ELF-1 (cell line): ENCODE measurements at places on chromosomes 2 and 18.

DNA sequence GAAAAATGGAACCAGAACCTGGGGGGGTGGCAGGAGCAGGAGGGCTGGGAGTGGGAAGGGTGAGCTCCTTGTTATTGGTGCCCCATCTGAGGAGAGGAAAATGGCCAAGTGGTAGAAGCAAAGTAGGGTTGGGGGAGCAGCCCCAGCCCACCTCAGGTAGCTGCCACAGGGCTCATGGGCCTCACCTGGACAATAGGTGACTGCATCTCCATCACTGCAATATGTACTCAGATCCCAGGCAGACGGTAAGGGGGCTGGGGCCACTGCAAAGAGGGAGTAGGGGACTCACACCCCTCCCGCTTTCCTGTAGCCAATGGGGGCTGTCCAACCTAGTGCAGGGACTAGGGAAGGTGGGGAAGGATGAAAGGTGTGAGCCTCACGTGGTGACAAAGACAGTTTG lies 4.2 kb downstream of the C2orf81 start:
- no peak for DNase-seq

DNA sequence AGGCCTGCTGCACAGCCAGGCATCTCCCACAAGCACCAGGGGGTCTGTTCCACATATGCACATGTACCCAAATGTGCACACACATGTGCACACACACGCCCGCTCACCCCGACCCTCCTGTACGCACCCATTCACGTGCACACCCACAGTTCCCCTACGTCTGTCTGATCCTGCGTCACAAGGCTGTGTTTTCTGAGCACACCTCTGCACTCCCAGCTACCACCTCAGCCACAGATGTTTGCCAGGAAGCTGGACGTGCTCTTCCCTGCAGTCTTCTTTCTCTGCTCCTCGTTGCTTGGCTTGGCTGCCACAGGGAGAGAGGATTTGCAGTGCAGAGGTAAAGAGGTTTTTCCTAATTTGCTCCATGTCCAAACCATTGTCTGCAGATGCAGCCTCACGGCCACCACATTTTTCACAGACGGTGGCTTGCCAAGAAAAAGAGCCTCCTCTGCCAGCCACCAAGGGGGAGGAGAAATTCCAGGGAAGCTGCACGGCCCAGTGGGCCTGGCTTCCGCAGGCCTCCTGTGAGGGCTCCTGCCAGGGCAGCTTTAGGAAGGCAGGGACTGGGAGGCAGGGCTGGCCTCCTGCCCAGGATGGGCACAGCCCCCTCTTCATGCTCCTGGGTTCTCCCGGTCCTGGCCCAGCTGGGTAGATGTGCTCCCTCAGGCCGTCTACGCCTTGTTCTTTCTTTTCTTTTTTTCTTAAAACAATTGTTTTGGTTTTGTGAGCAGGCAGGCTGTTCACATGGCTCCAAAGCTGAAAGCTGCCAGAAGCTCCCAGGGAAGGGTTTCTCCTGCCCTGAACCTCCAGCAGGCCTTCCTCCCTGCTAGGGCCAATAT lies 29.3 kb upstream of the HS6ST1 start:
- DNase-seq: no peak

- no peak for DNase-seq
These were observed 47.0 kb downstream of the RRM2 start for GRCh38 chr2:10169581-10169980.

GRCh38 chr2:100148883-100149282 lies 6.5 kb upstream of the AFF3 start:
- DNase-seq: no peak

- DNase-seq: no peak
These were observed 9.8 kb upstream of the CPS1 start for GRCh38 chr2:210546424-210547208.

- peak; percentile 27 for DNase-seq
These were observed 66.5 kb downstream of the ABI2 start for GRCh38 chr2:203394519-203395227.

GRCh38 chr2:120429586-120430500 lies 83.9 kb downstream of the INHBB start:
- DNase-seq: peak; percentile 60

DNA sequence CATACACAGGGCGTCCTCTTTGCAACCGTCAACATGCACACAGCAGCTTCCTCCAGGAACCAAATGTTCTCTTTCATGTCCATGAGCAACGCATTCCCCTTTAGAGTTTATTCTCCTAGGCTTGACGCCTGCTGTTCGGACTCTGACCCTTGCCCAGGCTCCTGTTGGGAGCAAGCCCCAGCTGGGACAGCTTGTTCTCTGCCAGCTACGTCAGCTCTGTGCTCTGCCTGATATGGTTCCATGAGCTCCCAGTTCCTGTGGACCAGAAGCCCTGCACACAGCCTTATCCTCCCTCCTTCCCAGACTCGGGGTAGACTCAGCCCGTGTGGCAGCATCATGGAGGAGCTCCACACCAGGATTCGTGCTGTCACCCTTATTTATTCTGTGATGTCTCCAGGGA lies 253.1 kb upstream of the PXDN start:
- DNase-seq: no peak

DNA sequence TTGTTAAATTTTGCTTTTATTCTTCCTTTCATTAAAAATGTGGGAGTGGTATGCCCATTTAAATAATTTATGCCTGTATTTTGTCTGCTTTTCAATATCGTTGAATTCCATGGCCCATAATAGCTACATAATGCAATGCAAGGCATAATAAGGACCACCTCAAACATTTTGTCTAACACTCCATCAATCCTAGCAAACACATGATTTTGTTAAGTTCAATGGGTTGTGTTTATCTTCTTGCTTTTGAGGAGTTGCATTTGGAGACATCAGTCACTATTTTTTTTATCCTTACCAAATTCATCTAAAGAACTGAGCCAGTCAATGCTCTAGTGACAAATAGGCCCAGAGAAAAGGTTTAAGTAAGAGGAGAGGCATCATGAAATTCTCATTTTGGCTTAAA lies 145.5 kb downstream of the ZNF385B start:
- DNase-seq: no peak

GRCh38 chr18:41075212-41075611 lies 879.8 kb upstream of the PIK3C3 start:
- DNase-seq: peak; percentile 4

- DNase-seq: no peak
These were observed 302.4 kb upstream of the NT5C1B start for GRCh38 chr2:18891600-18892345.

DNA sequence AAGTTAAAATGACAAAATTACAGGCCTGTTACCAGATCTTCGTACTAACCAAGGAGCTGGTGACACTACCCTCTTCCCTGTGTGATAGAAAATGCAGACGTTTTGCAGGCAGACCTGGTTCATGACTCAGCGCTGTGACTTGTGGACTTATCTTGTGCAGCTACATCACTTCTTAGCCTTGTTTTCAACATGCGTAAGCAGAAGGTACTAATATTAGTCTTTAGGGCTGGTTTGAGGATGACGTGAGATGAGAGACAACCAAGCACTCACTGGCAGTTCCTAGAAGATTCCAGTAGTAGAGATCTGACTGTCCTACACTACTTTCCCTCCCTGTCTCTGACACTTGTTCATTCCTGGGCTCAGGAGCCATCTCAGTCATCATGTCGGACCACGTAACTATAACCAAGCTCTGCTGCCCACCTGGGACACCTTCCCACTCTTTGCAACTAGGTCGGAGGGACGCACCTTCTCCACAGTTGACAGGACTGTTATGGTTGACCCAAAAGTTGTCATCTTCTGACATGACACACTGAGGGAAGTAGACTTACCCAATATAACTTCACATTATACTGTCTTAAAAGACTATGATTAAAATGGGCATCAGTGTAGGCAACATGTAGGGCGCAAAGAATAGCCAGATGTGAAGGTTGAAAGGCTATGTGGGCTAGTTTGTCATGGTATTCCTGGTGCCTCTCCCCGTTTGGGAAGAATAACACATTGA lies 64.8 kb downstream of the TNFRSF11A start:
- peak; percentile 32 for DNase-seq

DNA sequence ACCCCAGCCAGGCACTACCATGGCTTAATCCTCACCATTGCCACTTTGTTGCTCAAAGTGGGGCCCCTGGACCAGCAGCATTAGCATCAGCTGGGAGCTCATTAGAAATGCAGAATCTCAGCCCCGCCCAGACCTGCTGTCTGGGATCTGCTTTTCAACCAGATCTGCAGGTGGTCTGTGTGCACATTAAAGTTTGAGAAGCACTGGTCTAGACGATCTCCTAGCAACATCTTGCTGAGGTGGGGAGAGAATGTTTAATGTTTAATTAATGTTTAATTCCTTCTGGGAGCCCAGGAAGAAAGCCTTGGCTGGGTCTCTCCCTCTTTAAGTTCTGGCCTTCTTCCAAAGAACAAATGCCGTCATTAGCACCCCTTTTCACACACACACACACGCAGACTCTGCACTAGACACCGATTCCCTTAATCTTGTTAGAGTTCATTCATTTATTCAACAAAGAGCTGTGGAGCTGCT lies 53.7 kb downstream of the EDAR start:
- peak; percentile 52 for DNase-seq

DNA sequence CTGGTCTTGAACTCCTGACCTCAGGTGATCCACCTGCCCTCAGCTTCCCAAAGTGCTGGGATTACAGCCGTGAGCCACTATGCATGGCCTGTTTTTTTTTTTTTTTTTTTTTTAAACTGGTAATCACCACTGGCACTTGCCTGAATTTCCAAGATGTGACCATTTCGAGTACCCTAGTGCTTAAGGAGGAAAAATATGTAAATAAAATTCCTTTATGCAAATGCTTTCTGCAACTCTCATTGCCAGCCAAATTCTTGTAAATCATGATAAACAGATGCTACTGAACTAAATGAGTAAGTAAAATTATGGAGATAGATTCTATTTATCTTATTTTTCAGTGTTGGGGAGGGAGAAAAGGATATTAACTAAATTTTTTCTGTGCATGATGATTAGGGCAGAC lies 18.6 kb downstream of the CDCA7 start:
- no peak for DNase-seq

DNA sequence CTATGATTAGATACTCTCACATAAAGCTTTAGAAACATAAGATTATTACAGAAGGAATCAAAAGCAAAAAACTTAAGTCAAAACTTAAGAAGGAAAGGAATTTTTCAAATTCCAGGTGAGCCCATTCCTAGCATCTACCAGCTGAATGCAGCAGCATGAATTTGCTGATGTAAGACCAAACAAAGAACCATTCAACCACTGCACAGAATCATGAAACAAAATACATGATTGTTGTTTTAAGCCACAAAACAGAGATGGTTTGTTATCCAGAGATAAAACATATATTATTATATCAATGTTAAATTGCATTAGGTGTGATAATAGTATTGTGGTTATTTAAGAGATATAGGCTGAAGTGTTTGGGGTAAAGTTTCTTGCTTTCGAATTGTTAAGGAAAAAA lies 29.0 kb downstream of the PIGN start:
- DNase-seq: no peak

DNA sequence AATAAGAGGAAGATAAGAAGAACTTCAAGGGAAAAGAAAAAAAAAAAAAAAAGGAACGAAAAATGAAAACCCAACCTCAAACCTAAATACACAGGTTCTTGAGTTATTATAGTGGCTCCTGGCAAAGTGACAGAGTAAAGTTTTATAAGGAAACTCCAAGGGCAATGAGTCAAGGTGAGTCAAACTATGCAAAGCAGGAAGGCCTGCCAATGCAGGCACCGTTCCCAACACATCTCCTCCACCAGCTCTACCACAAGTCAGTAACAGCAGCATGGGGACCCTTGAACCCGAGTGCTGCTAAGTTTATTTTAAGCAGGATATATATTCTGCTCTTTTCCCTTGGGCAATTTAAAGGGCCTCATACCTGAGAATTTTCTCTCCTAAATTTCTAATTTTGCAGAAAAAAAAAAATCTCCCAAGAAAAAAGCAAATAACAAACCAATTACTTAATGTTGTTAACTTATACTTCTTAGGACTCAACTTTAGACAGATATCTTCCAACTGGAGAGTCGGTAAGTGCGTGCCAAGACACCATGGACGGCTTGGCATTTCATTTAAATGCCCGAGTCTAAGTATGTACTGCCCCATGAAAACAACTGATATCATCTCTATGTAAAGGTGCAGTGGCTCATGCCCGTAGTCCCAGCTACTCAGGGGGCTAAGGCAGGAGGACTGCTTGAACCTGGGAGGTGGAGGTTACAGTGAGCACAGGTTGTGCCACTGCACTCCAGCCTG lies 75.7 kb upstream of the TFCP2L1 start:
- no peak for DNase-seq

- no peak for DNase-seq
These were observed 27.2 kb downstream of the C2orf49 start for GRCh38 chr2:105364436-105365139.

DNA sequence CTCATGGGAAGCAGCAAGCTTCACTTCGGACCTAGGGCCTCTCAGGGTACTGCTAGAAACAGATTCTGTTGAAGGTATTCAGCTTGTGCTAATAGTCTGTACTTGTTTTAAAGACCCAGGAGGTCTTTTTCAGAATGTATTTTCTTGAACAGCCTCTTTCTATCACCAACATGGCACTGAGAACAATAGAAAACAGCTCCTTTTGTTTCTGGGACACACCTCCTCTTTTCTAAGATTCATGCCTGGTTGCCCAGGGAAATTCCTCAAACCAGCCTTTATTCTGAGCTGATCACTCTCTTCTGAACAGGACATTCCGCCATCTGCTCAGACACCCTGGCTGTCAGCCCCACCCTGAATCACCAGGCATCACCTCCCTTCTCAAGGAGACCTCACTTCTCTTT lies 389.6 kb downstream of the TGIF1 start:
- peak; percentile 23 for DNase-seq

- DNase-seq: no peak
These were observed 356.9 kb downstream of the ZNF521 start for GRCh38 chr18:24995056-24995455.

DNA sequence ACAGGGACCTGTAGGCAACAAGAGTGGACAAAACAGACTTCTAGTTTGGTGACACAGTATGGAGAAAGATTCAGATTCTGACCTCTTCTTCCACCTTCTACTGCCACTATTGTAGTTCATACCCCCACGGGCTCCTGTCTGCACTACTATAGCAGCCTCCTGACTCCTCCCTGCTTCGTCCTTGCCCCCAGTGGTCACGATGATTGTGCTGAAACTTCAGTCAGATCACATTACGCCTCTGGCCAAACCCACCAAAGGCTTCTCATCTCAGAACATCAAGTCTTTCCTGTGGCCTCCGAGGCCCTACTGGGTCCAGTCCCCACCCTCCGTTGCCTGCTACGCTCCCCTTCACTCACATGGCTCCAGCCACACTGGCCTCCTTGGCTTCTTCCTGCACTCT lies 147.6 kb downstream of the CYP26B1 start:
- DNase-seq: peak; percentile 24
